ENCODE measurements at places on chromosomes 4 and X.
A peak's percentile ranks its signal among the peaks of the same experiment; 100 is the strongest.

- H3K4me1 ChIP-seq: peaks cover 10% of the 10 kb centered on the region
- H3K36me3 ChIP-seq: no peaks in the 10 kb centered on the region
- no peak for DNase-seq
- no peak overlapping the region for H3K27ac ChIP-seq
- no peak overlapping the region for H3K4me3 ChIP-seq
These were observed 40.5 kb upstream of the GPR78 start for GRCh38 chr4:8539661-8540060.

GRCh38 chrX:12229986-12230385, 91.7 kb downstream of the FRMPD4 start:
- no peaks in the 10 kb centered on the region for H3K4me1 ChIP-seq
- H3K4me3 ChIP-seq: no peak overlapping the region
- H3K27me3 ChIP-seq: no peaks in the 10 kb centered on the region
- no peaks in the 10 kb centered on the region for H3K36me3 ChIP-seq

- H3K27me3 ChIP-seq: no peaks in the 10 kb centered on the region
- no peaks in the 10 kb centered on the region for H3K4me1 ChIP-seq
- H3K36me3 ChIP-seq: no peaks in the 10 kb centered on the region
- DNase-seq: no peak
- no peak overlapping the region for H3K27ac ChIP-seq
- H3K4me3 ChIP-seq: no peak overlapping the region
These were observed 371.8 kb upstream of the FTHL17 start for GRCh38 chrX:31443654-31444053.

- no peaks in the 10 kb centered on the region for H3K36me3 ChIP-seq
- H3K4me3 ChIP-seq: no peak overlapping the region
- H3K4me1 ChIP-seq: no peaks in the 10 kb centered on the region
- no peak overlapping the region for H3K27ac ChIP-seq
These were observed 14.2 kb downstream of the COX7B2 start for GRCh38 chr4:46894826-46895225.

DNA sequence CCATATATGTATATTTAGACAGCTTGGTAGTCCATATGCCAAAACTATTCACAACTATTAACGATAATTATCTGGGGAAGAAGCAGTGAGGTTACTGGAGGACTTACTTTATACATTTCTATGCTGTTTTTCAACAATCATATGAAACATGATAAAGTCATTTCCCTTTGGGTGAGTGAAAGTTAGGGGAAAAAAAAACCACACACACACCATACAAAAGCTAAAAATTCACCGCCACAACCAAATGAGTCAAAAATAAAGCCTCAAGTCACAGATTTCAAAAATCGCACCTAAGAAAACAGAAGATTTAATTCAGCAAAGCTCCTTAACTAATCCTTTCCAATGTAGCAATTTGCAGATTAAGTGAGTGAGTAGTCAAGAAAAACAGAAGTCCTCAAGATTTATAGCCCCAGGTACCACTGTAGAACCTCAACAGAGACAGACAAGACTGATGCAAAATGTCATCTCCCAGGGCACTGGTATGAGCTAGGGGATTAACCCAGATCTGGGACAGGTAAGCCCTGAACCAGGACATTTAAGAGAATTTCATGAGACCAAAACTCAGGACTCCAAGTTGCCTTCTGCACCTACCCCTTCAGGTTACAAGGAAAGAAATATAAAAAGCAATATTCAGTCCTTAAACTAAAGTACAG, 35.1 kb downstream of the SYTL4 start:
- H3K27me3 ChIP-seq: no peaks in the 10 kb centered on the region
- no peaks in the 10 kb centered on the region for H3K4me1 ChIP-seq
- H3K4me3 ChIP-seq: no peak overlapping the region
- DNase-seq: no peak
- no peaks in the 10 kb centered on the region for H3K36me3 ChIP-seq
- no peak overlapping the region for H3K27ac ChIP-seq

DNA sequence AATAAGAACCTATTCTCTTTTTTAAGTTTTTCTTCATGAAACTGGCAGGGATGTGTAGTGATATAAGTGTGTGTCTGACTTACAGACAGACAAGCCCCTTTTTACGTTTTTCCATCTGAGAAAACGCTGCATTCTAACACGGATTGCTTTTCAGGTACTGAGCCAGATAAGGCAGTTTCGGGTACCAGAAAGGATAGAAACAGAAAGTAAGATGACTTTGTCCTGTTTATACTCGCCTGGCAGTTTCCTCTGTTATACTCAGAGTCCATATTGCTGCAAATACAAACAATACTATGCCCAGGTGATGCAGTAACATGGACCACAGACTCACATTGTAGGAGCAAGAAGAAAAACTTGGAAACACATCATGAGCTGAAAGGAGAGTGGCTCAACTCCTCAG, 2320.6 kb upstream of the AGA start:
- DNase-seq: no peak
- H3K4me1 ChIP-seq: no peaks in the 10 kb centered on the region
- H3K36me3 ChIP-seq: no peaks in the 10 kb centered on the region
- no peak overlapping the region for H3K4me3 ChIP-seq
- H3K27ac ChIP-seq: no peak overlapping the region

DNA sequence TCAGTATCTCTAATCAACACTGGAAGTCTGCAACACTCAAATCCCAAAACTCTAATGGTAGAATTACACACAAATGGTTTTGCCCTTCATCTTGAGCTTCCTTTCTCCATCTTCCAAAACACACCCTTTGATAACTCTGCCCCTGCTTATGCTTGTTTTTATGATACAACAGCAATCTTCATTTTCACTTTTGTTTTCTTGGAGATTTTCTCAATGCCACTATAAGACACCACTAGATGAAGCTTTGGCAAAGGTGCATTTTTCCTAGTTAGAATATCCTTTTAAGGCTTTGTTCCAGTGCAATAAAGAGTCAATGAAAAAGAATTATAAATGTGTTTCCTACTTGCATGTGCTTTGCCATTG, 472.4 kb upstream of the NWD2 start:
- no peaks in the 10 kb centered on the region for H3K4me1 ChIP-seq
- H3K27me3 ChIP-seq: no peaks in the 10 kb centered on the region
- no peaks in the 10 kb centered on the region for H3K36me3 ChIP-seq
- H3K4me3 ChIP-seq: no peak overlapping the region
- DNase-seq: no peak

DNA sequence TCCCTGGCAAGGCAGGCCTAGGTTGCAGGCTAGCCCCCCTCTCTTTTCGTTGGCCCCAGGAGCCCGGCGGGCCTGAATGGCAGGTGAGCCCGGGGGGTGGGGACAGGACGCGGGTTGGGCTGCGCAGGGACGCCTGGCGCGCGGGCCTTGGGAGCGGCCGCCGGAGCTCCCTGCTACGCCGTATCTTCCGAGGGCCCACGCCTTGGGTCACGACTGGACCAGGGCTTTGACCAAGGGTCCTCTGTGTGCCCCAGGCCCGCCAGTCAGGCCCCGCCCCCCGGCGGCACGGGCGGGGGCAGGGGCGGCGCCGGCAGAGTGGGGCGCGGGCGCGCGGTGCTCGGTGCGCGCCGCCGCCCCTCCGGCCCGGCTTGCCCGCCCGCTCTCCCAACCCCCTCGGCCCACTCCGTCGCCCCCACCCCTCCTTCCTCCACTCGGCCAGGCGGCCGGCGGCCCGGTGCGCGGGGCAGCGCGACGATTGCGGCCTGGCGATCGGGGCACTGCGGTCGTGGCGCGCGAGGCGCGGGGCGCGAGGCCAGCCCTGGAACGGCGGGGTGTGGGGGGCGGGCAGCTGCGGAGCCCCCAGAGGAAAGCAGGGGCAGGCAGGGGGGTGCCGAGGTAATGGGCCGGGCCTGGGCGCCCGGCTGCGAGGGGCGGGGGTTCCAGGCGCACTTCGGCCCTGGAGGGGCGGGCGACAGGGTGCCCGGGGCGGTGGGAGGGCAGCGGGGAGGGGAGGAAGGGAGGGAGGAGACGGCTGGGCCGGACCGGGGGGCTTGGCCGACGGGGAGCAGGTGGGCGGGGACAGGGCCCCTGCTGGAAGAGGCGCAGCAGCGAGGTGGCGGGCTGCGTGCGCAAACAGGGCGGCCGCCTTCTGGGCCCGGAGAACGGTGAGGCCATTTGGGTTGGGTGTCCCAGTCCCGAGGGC, at the start of gene PRRG3:
TSS of gene PRRG3 (plus strand) at position 798 of the 922 bp plus-strand sequence. CDS start 3,357 bp downstream, outside the sequence.
- DNase-seq: no peak
- H3K4me3 ChIP-seq: peak within 1 kb of the TSS; percentile 39
- H3K4me1 ChIP-seq: peaks cover 11% of the 10 kb centered on the region
- peak within 1 kb of the TSS; percentile 61 for H3K27ac ChIP-seq
- no peaks in the 10 kb centered on the region for H3K36me3 ChIP-seq

DNA sequence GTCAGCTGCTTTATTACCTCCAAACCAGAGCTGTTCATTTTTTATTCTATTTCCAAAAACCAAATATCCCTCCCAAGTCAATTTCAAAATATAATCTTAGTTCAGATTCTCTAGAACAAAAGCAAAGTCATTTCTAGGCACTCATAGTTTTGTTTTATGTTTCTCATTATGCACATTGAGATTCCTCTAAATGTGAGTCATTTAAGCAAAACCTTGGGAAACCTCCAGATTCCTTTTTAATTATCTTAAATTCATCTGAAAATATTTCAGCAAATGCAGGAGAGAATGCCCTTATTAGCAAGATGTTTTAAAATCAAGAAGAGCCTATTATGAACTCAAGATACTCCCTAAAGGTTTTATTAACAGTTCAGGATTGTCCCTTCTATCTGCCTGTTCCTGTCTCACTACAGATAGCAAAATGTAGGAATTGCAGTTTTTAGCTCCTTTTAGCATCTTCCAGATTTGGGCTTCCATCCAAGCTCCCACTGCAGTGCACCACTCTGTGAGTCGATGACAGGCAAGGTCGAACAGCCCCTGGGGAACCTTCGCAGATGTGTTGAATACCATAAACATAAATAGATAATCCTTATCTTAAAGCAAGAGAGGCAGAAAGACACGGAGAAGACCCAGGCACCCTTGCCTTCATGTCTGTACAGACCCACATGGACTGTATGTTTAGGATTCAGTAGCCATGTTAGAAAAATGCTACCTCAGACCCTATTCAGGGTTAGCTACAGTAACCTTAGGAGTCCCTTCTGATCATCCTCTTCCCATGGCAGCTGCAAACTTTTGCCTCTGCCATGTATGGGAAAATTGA, 11.3 kb upstream of the SLC9A7 start:
- no peaks in the 10 kb centered on the region for H3K4me1 ChIP-seq
- DNase-seq: no peak
- H3K27ac ChIP-seq: no peak overlapping the region
- no peaks in the 10 kb centered on the region for H3K36me3 ChIP-seq
- H3K4me3 ChIP-seq: no peak overlapping the region

GRCh38 chr4:101600287-101600686, 190.2 kb upstream of the BANK1 start:
- H3K4me3 ChIP-seq: no peak overlapping the region
- no peak overlapping the region for H3K27ac ChIP-seq
- DNase-seq: no peak
- no peaks in the 10 kb centered on the region for H3K4me1 ChIP-seq
- H3K27me3 ChIP-seq: no peaks in the 10 kb centered on the region
- H3K36me3 ChIP-seq: no peaks in the 10 kb centered on the region

DNA sequence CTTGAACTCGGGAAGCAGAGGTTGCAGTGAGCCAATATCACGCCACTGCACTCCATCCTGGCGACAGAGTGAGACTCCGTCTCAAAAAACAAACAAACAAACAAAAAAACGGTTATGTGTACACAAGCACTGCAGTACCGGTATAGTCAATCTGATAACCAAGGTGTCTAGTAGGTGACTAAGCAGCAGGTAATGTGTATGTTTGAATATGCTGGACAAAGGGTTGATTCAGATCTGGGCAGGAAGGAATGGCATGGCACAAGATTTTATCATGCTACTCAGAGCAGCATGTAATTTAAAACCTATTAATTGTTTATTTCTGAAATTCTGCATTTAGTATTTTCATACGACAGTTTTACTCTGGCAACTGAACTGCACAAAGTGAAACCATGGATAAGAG, 41.7 kb downstream of the MAGEC1 start:
- no peaks in the 10 kb centered on the region for H3K4me1 ChIP-seq
- no peak for DNase-seq
- H3K36me3 ChIP-seq: no peaks in the 10 kb centered on the region
- no peak overlapping the region for H3K4me3 ChIP-seq
- no peak overlapping the region for H3K27ac ChIP-seq

- H3K27ac ChIP-seq: peak overlapping the region; percentile 65
- H3K4me1 ChIP-seq: peaks cover 42% of the 10 kb centered on the region
- no peaks in the 10 kb centered on the region for H3K36me3 ChIP-seq
- H3K4me3 ChIP-seq: no peak overlapping the region
- no peaks in the 10 kb centered on the region for H3K27me3 ChIP-seq
These were observed 46.6 kb downstream of the MAP7D3 start for GRCh38 chrX:136204571-136204970.
